Left forelimb (tissue), 1 donor: ENCODE measurements at places on chromosomes 2 and 18.

DNA sequence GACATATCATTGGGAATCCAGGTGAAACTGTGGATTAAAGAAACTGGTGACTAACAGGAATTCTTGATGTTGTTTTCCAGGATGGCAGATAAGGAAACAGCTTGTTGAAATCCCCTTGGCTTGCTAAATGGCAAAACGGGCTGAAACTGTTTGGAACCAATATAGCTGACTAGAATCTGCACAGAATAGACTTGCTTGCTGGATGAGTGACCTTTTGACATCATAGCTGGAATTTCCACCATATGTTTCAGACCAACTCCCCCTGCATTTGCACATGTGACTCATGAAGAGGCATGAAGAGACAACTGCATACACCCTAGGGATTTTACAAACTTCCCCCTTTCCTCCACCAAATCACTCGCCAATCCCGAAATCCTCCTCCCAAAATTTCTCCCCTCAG, 87.7 kb upstream of the LYPD1 start:
- no peak for DNase-seq

DNA sequence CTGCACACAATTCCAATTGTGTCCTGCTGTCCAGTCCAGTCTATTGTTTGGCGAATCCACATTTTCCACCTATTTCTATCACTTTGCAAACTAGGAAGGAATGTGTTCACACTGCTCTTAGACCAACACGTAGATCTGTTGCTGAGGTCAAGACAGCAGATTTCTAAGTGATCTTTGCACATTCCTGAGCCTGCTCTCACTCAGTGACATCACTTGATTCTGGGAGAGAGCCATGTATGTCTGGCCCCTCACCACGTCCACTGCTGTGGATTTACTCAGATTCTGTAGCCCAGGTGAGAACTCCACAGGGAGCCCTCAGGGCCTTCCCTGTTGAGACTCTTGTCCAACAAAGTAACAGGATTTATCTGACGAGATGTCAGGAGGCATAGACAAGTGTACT, 317.2 kb downstream of the TSN start:
- DNase-seq: no peak

DNA sequence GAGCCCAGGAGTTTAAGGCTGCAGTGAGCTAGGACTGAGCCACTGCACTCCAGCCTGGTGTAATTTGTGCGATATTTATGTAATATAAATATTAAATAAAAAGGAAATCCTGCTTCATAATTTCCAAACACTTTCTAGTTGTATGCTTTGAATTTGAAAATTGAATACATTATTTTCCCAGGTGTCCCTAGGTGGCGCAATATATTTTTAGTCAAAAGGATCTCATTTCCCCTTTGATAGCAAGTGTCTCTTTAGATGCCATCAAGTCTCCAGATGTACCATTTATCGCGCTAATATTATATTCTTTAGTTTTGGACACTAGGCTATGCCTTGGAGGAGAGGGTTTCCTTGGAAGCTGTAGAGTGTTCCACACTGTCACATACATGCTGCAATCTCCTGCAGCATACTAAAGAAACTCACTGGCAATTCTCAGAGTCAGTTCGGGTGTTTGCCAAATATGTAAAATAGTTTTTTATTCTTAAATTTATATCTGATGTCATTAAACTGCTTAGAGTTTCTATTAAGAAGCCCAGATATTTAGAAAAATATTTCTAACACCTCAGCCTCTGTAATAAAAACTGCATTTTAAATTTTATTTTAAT, 5.6 kb upstream of the WDR7 start:
- DNase-seq: no peak

DNA sequence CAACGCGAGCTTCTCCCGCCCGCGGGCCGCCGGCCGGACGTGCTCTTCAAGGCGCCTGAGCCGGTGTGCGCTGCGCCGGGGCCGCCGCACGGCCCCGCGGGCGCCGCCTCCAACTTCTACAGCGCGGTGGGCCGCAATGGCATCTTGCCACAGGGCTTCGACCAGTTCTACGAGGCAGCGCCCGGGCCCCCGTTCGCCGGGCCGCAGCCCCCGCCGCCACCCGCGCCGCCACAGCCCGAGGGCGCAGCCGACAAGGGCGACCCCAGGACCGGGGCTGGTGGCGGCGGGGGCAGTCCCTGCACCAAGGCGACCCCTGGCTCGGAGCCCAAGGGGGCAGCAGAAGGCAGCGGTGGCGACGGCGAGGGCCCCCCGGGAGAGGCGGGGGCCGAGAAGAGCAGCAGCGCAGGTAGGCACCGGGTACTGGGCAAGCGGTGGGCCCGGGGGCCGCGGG, 676 bp downstream of the HOXD11 start:
- DNase-seq: no peak

GRCh38 chr2:104703669-104704068, 150.2 kb upstream of the POU3F3 start:
- no peak for DNase-seq

DNA sequence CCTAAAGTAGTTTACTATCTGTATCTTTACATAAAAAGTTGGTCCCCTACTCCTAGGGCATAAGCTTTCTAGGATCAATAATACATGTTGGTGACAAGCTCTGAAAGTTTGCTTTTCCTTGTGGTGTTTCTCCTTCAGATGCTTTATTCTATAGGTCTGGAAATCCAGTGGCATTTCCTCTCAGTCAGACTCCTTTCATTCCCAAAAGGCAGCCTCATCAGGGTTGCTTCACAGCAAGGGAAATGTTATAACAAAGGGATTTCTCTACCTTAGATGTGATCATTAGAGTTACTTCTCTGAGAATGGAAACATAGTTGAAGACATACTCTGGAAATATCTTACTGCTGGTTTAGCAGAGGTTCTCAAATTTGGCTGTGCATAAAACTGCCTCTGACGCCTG, 1072.4 kb upstream of the ZEB2 start:
- DNase-seq: no peak

DNA sequence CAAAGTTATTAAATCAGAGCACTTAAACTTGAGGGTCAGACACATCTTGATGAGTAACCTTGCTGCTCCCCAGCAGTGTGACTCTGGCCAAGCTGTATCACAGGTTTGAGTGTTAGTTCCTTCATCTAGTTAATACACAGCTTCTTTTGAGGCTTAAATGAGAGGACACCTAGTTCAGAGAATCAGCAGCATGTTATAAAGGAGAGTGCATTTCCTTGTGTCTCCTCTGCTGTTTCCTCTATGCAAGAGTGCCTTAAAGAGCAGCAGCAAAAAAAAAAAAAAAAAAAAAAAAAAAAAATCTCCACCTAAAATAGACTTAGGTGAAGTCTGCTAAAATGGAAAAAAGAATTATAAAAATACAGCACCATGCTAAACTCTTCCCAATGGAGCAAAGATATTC, 261.9 kb downstream of the TCF4 start:
- DNase-seq: no peak

- DNase-seq: no peak
Measured at GRCh38 chr18:72091369-72091768, 452.8 kb downstream of the CBLN2 start.

DNA sequence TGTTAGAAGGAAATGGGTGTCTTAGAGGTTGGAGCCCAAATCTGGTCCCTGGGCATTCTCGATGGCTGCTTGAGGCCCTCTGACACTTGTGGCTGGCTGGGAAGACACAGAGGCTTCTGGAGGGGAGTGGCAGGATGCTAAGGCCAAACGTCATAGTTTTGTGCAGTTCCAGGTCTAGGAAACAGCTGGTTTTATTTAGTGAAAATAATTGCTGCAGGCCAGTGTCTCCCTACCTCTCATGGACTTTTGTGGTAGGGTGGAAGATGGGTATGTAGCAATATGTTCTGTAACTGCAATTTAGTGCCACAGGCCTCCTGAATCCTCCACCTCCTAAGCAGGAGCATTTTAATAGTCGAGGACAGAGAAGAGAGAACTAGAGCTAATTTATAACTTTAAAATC, 32.2 kb upstream of the SPRED2 start:
- DNase-seq: no peak
